ENCODE measurements at places on chromosomes 2 and 18. TPM values are rescaled to one million over a fixed set of nuclear protein-coding genes. Genes with fewer than 3 reads are reported as not detected.
A peak's percentile ranks its signal among the peaks of the same experiment; 100 is the strongest.

The TUBB8B gene
- total RNA-seq: not detected

- H3K27ac ChIP-seq: peak overlapping the region; percentile 14
- H3K4me1 ChIP-seq: no peaks in the 10 kb centered on the region
- DNase-seq: no peak
- H3K27me3 ChIP-seq: no peaks in the 10 kb centered on the region
- H3K36me3 ChIP-seq: no peaks in the 10 kb centered on the region
- no peak overlapping the region for H3K4me3 ChIP-seq
These were observed 775.4 kb downstream of the TSN start for GRCh38 chr2:122530814-122531213.

DNA sequence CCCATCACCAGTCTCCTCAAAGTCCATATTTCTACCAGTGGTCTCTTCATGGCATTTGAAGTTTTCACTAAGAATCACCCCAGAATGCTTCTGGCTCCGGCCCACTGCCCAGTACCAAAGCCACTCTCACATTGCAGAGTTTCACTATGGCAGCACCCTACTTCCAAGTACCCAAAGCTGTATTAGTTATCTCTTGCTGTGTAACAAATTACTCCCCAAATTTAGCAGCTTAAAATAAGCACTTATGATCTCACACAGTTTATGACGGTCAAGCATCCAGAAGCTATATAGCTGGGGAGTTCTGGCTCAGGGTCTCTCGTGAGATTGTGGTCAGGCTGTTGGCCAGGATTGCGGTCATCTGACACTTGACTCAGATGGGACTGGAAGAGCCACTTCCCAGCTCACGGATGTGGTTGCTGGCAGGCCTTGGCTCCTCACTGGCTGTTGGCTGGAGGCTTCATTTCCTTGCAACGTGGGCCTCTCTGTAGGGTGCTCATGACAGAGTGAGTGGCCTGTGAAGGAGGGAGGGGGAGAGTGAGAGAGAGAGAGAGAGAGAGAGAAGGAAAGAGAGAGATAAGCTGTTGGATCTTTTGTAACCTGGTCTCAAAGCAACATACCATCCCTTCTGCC is 189.5 kb downstream of the CTIF start:
- H3K4me3 ChIP-seq: no peak overlapping the region
- H3K36me3 ChIP-seq: no peaks in the 10 kb centered on the region
- DNase-seq: no peak
- no peaks in the 10 kb centered on the region for H3K27me3 ChIP-seq

DNA sequence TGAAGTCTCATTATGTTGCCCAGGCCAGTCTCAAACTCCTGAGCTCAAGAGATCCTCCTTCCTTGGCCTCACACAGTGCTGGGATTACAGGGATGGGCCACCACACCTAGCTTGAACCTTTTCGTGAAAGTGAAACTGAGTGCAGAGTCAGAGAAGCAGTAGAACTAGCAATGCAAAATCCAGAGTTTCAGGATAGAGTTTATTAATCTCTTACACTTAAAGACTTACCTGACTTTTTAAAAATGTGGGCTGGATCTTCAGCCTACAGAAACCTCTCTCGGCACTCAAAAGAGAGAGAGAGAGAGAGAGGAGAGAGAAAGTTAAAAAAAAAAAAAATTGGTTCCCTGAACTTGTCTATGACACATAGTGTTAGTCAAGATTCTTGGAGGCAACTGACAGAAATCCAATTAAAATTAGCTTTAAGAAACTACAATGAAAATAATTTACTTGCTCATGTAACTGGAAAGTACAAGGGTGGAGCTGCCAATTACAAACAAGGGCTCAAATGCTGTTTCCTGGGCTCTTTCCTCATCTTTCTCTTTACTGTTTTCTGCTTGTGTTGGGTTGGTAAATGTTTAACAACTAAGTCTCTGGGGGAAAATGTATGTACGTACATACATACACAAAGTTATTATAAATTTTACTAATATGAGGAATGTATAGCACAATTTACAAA is 98.1 kb upstream of the CERS6 start:
- no peaks in the 10 kb centered on the region for H3K36me3 ChIP-seq
- H3K4me1 ChIP-seq: peaks cover 7% of the 10 kb centered on the region

The RND3 gene
- 135 TPM for total RNA-seq

- H3K4me1 ChIP-seq: no peaks in the 10 kb centered on the region
- H3K36me3 ChIP-seq: no peaks in the 10 kb centered on the region
- no peak overlapping the region for H3K4me3 ChIP-seq
- no peaks in the 10 kb centered on the region for H3K27me3 ChIP-seq
These were observed 2.3 kb downstream of the TMEM182 start for GRCh38 chr2:102764083-102764482.

GRCh38 chr2:234446404-234447076 is 50.3 kb downstream of the ARL4C start:
- H3K4me3 ChIP-seq: no peak overlapping the region
- H3K4me1 ChIP-seq: peaks cover 8% of the 10 kb centered on the region
- no peaks in the 10 kb centered on the region for H3K27me3 ChIP-seq
- peak overlapping the region; percentile 70 for H3K27ac ChIP-seq
- DNase-seq: peak; percentile 34

The KIAA2012 gene
- total RNA-seq: not detected

DNA sequence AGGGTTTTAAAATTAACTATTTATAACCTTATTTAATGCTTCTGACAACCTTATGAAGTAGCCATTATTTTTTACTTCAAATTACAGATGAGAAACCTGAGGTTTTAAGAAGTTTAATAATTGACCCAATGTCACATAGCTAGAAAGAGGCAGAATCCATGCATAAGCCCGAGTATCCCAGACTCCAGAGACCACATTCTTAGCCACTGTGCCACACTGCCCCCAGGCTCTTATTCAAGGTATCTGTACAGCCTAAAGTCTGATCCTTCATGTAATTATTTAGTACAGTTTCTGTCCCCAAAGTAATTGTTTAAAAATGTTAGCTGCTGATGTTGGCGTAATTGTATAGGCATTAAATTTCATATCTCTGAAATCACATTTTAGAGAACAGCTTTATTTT is 124.7 kb upstream of the LRRTM1 start:
- no peaks in the 10 kb centered on the region for H3K36me3 ChIP-seq
- H3K4me1 ChIP-seq: no peaks in the 10 kb centered on the region
- no peak overlapping the region for H3K27ac ChIP-seq
- no peak for DNase-seq
- H3K4me3 ChIP-seq: no peak overlapping the region

- no peaks in the 10 kb centered on the region for H3K36me3 ChIP-seq
- H3K27ac ChIP-seq: peak overlapping the region; percentile 70
- peak; percentile 46 for DNase-seq
These were observed 419 bp downstream of the EPHA4 start for GRCh38 chr2:221571551-221572218.

DNA sequence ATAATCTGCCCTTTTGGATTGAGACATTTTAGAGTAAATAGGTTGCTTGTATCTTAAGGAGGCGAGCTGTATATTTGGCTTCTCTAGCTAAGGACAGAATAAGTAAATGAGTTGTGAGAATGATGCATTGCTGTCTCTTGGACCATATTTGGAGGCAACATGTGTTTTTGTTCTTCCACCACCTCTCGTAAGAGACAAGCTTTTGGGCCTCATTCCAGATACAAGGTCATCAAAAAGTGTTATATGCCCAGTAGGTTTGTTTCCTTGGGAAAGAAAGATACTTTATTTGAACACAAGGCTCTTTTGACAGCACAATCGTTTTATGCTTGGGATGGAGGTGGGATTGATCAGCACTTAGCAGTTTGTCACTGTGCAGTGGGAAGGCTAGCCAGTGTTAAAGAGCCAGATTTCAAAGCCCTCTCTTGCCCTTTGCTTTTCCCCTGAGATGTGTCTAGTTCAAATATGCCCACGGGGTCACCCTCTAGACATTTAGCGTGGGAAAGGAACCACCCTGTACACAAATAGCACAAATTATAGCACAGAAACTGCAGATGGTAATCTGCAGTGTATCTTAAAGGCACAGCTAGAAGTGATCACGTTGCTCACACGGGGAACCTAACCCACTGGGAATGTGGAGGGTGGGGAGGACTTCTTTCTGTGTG is 131.3 kb downstream of the MAP4K4 start:
- H3K4me3 ChIP-seq: no peak overlapping the region
- no peaks in the 10 kb centered on the region for H3K27me3 ChIP-seq
- no peaks in the 10 kb centered on the region for H3K36me3 ChIP-seq
- H3K4me1 ChIP-seq: peaks cover 43% of the 10 kb centered on the region
- peak overlapping the region; percentile 91 for H3K27ac ChIP-seq

The ZDBF2 gene
- 14.0 TPM for total RNA-seq

- no peaks in the 10 kb centered on the region for H3K27me3 ChIP-seq
- no peaks in the 10 kb centered on the region for H3K4me1 ChIP-seq
- H3K36me3 ChIP-seq: no peaks in the 10 kb centered on the region
- DNase-seq: no peak
These were observed 19.3 kb upstream of the FRZB start for GRCh38 chr2:182885771-182886170.

DNA sequence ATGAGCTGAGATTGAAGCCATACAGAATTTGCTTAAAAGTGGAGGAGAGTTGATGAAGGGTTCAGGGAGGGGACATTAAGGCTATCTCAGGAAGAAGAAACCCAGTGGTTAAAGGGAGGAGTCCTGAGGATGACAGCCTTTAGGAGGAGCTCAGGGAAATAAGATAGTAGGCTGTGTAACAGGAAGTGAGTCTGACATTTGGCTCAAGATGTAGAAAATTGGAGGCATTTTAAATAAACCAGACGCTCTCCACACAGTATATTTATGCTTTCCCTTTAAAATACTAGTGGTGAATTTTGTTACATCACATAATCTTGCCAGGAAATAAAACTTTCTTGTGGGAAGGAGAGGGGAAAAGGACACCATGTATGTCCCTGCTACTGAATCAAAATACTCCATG is 11.6 kb downstream of the KCNH7 start:
- no peak overlapping the region for H3K4me3 ChIP-seq
- H3K36me3 ChIP-seq: no peaks in the 10 kb centered on the region
- H3K4me1 ChIP-seq: no peaks in the 10 kb centered on the region
- no peak for DNase-seq
- no peaks in the 10 kb centered on the region for H3K27me3 ChIP-seq

The GMCL1 gene
- 22.5 TPM for total RNA-seq

GRCh38 chr2:152542337-152542994 is 174.8 kb downstream of the PRPF40A start:
- peak overlapping the region; percentile 94 for H3K27ac ChIP-seq
- H3K36me3 ChIP-seq: no peaks in the 10 kb centered on the region
- H3K4me1 ChIP-seq: peaks cover 36% of the 10 kb centered on the region
- no peaks in the 10 kb centered on the region for H3K27me3 ChIP-seq
- no peak for DNase-seq

The RBFA gene
- total RNA-seq: 29.4 TPM

The TRIM43 gene
- total RNA-seq: not detected

- peaks cover 48% of the 10 kb centered on the region for H3K27me3 ChIP-seq
- peaks cover 8% of the 10 kb centered on the region for H3K4me1 ChIP-seq
- peak within 1 kb of the TSS; percentile 40 for H3K4me3 ChIP-seq
- H3K36me3 ChIP-seq: no peaks in the 10 kb centered on the region
- no peak within 1 kb of the TSS for H3K27ac ChIP-seq
These were observed at the start of gene DLGAP1 for GRCh38 chr18:4455113-4455811. TSS of gene DLGAP1 (minus strand) at chr18:4455307.

- H3K27ac ChIP-seq: no peak overlapping the region
- peaks cover 15% of the 10 kb centered on the region for H3K4me1 ChIP-seq
- H3K36me3 ChIP-seq: no peaks in the 10 kb centered on the region
- peak; percentile 73 for DNase-seq
- H3K4me3 ChIP-seq: no peak overlapping the region
These were observed 47.8 kb upstream of the MAPRE3 start for GRCh38 chr2:26922405-26923188.

The RFX8 gene
- not detected for total RNA-seq

The EIF4E2 gene
- 76.9 TPM for total RNA-seq

- H3K27ac ChIP-seq: no peak overlapping the region
- peaks cover 8% of the 10 kb centered on the region for H3K4me1 ChIP-seq
- no peaks in the 10 kb centered on the region for H3K27me3 ChIP-seq
- H3K4me3 ChIP-seq: no peak overlapping the region
- no peaks in the 10 kb centered on the region for H3K36me3 ChIP-seq
These were observed 24.4 kb downstream of the MRPL33 start for GRCh38 chr2:27795868-27796277.
